ENCODE measurements at places on chromosomes 1 and 21. TPM values are rescaled to one million over a fixed set of nuclear protein-coding genes. Genes with fewer than 3 reads are reported as not detected.

- no peaks in the 10 kb centered on the region for H3K27me3 ChIP-seq
- no peaks in the 10 kb centered on the region for H3K4me1 ChIP-seq
- no peaks in the 10 kb centered on the region for H3K36me3 ChIP-seq
- no peak for DNase-seq
- no peak overlapping the region for H3K4me3 ChIP-seq
These were observed 638.7 kb upstream of the RGS18 start for GRCh38 chr1:191519519-191519918.

Gene CACHD1
- total RNA-seq: 4.3 TPM

- no peaks in the 10 kb centered on the region for H3K36me3 ChIP-seq
- no peak overlapping the region for H3K4me3 ChIP-seq
- H3K27ac ChIP-seq: peak overlapping the region; percentile 56
- H3K4me1 ChIP-seq: peaks cover 5% of the 10 kb centered on the region
- DNase-seq: peak; percentile 26
These were observed 63.6 kb downstream of the EPHB2 start for GRCh38 chr1:22773981-22774832.

- no peaks in the 10 kb centered on the region for H3K36me3 ChIP-seq
- H3K4me1 ChIP-seq: no peaks in the 10 kb centered on the region
- H3K27ac ChIP-seq: no peak overlapping the region
- DNase-seq: no peak
These were observed 90.7 kb downstream of the MT1HL1 start for GRCh38 chr1:236913371-236914037.

DNA sequence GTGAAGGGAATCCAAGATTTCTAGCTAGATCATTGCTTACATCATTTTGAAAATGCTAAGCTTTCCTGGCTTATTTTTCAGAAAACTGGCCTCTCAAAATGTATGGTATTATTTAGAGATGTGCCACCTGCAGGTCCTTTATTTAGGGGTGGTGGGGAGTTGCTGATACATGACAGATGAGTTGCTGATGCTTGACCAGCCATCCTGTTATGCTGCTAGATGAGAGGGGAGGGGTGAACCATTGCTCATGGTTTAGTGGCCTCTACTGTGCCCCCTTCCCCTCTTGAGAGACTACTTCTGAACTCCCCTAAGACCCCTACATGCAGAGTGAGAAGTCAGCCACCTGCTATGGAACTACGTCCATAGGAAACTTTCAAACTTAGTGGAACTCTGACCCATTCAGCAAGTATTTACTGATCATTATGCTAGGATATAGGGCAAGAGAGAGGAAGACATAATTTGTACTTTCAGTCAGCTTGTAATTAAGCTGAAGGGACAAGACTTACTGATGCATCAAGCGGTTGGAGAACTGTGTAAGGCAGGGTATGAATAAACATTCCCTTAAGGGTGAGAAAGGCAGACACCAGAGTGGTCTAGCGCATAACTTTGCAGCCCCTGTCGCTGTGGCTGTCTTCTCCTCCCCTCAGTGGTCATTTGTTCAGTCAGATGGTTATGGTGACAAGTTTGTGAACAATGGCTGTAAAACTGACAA, 34.6 kb downstream of the SLAMF6 start:
- no peak overlapping the region for H3K27ac ChIP-seq
- no peaks in the 10 kb centered on the region for H3K4me1 ChIP-seq
- DNase-seq: no peak
- no peaks in the 10 kb centered on the region for H3K36me3 ChIP-seq
- H3K27me3 ChIP-seq: no peaks in the 10 kb centered on the region
